Muscle of arm (tissue), 14 donors: ENCODE measurements at places on chromosomes 2 and 18.

DNA sequence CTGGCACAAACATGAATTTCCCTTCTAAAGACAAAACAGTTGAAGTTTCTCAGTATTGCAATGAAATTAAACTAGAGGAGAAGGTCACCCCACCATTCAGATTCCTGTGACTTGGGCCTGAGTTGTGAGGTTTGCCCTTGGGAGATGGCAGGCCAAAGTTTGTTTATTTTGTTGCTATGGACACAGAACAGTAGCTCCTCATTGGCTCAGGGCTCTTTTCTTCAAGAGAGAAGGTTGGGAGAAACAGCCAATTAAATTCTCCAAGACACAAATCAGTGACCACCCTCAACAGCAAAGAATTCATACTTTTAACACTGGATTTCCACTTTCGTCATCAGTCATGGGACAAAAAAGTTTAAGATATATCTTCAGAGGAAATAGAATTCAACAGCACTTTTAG, at the start of gene FLACC1:
Gene FLACC1, minus strand, starts transcription at position 125 of the 400 bp plus-strand sequence. CDS start 5,941 bp downstream, outside the sequence.
- peak; percentile 84 for DNase-seq

DNA sequence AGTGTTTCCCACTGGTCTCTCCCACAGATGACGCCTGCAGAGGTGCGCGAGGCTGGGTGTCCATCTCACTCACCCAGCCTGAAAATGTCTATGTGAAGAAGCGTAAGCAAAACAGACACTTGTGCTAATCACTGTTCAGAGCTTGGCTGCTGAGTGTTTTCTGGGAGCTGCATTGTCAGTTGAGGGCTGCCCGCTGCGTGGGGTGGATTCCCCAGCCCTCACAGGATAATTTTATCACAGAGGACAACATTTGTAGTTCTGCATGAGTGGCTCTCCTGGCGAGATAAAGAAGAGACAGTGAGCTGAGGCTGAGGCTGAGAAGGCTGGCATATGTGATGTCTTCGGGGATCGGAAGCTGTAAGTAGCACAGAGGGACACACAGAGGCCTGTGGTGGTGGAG, 16.2 kb upstream of the CAPN13 start:
- no peak for DNase-seq

DNA sequence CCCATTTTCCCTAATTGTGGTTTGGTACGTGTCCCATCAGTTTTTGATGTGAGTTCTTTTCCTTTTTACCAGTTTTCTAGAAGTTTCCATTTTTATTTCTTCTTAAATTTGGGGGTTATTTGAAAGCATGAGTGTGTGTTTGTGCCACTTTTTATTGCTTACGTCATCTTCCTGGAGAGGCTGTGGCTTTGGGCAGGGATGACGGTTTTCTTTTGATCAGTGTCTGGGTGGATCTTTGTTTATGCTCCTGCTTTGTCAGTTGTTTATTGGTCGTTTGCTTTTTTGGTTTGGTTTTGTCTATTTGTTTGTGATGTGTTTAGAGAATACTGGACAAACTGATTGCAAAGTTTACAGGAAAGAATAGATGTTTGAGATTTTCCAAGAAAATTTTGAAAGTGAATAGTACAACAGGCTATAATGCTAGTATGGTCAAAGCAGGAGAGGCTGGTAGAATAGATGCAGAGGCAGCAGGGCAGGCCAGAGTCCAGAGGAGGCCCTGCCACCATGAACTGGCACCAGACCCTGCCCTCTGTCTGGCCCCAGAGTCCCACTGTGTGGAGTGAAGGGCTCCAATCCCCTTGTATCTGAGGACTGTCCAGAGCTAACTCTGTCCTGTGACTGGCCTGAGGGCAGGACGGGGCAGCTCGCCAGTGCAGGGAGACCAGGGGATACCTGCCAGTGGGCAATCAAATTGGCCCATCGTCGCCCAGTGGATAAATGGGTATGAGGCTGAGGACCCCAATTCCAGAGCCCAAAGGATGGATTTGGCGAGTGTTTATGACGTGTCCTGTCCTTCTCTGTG, 23.4 kb upstream of the SNED1 start:
- DNase-seq = no peak

GRCh38 chr2:11508279-11508678, 25.6 kb upstream of the GREB1 start:
- no peak for DNase-seq

GRCh38 chr2:61538920-61539520, 864 bp upstream of the XPO1 start:
- peak; percentile 55 for DNase-seq

DNA sequence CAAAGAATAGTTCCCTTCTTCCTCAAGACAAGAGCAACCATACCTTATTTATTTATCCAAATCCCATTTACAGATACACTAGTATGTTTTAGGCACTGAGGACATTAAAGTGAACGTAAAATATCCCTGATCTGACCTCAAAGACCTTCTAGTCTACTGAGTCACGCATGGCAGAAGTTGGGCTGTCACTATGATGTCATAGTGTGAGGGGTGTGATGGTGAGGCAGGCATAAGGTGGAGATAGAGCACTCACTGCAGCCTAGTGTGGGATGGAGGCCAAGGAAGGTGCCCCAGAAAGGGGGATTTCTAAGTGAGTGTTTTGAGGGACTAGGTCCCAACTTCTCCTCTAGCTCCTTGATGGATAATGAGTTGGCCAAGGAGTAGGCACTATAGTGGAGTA, 249.5 kb upstream of the SKOR2 start:
- no peak for DNase-seq

DNA sequence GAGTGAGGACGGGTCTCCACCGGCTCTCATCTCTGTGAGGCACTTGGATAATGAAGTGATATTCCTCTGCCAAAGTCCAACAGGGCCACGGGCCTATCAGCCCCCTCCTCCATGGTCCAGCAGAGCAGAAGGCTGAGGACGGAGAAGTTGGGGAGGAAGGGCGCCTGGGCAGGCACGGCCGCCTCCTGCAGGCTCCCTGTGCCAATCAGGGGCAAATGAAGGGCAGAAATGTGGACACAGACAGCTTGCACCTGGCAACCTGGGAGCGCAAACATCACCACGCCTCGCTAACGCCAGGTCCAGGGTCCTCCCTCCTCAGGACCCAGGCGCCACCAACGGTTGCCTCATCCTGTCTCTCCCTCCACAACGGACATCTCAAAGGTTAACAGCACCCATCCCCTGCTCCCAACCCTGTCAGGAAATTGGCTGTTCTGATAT, 24.3 kb downstream of the SMAD7 start:
- no peak for DNase-seq
